ENCODE measurements at places on chromosomes 7 and 10. TPM values are rescaled to one million over a fixed set of nuclear protein-coding genes. Genes with fewer than 3 reads are reported as not detected.

Gene TES
- total RNA-seq = 94.1 TPM

Gene LRRD1
- total RNA-seq = not detected

Gene SEMA3E
- total RNA-seq = not detected

Gene ASAH2
- 0.46 TPM for total RNA-seq

Gene MMRN2
- total RNA-seq = 372 TPM

Gene MACROH2A2
- total RNA-seq = 0.59 TPM

Gene C10orf71
- not detected for total RNA-seq

Gene LRRTM3
- total RNA-seq = not detected

Gene CALHM3
- total RNA-seq = not detected

Gene GPC2
- total RNA-seq = 2.2 TPM

Gene PSAP
- 664 TPM for total RNA-seq

Gene PPP1R17
- not detected for total RNA-seq

Gene TMEM139
- not detected for total RNA-seq

Gene IMMP2L
- total RNA-seq = 9.6 TPM

Gene PARD3
- total RNA-seq = 34.8 TPM
